ENCODE measurements at places on chromosomes 2 and 18. TPM values are rescaled to one million over a fixed set of nuclear protein-coding genes. Genes with fewer than 3 reads are reported as not detected.
A peak's percentile ranks its signal among the peaks of the same experiment; 100 is the strongest.

- DNase-seq, result peak; percentile 59
These were observed 339.8 kb upstream of the EPHA4 start for GRCh38 chr2:221911890-221912289.

DNA sequence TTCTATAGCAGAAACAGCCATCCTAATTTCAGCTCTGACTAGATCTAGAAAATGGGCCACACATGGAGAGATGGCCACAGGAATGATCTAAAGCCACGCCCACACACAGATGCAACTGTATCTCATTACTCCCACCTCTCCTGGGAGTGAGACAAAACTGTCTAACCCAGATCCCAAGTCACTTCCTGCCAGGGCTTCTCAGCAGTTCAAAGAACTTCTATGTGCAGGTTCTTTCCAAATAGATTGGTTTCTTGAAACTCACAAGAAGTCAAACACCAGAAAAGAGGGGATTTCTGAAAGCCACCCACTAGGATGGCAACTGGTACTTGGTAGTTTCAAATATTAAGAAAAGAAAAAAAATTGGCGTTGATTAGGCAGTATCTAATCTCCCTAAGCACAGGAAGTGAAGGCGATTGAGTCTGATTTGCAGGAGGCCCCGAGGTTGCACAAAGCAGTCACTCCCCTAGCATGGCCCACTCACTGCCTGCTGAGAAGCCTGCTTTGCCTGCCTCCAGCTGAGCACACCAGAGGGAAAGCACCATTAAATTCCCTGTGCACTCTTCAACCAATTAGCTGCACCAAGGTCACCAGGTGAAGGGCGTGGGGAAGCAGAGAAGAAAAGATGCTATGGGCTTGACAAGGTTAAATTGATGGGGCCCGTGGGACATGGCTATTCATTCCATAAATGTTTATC, 51.1 kb downstream of the PAPOLG start:
- DNase-seq, result no peak

GRCh38 chr2:77508511-77508910, 13.7 kb downstream of the LRRTM4 start:
- no peak for DNase-seq

DNA sequence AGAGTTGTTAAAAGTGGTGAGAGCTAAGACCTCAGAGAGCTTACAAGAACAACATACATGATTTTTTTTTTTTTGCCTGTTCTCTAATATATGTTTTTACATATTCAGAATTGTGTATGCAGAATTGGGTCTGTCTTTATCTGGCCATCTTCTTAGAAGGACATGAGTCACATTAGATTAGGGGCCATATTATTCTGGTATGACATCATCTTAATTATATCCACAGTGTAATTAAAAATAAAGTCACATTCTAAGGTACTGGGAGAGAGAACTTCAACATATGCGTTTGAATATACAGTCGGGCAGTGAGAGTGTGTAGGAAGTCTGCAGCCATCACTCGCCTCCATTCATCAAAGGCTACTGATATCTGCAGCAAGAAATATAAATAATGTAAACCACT, 88.3 kb downstream of the DSC3 start:
- DNase-seq, result no peak

DNA sequence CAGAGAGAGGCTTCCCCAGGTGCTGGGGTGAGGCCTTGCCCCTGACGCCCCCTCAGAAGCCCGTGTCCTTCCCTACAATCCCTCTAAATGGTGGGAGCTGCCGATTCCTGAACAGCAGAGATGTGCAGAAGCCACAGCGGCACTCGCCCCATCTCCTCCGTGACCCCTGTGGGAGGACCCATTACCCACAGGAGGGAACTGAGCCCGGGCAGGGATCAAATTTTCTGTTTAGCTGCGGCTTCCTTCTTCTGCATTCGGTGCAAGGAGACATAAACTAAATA, 181.2 kb upstream of the RAB6C start:
- peak; percentile 38 for DNase-seq

DNA sequence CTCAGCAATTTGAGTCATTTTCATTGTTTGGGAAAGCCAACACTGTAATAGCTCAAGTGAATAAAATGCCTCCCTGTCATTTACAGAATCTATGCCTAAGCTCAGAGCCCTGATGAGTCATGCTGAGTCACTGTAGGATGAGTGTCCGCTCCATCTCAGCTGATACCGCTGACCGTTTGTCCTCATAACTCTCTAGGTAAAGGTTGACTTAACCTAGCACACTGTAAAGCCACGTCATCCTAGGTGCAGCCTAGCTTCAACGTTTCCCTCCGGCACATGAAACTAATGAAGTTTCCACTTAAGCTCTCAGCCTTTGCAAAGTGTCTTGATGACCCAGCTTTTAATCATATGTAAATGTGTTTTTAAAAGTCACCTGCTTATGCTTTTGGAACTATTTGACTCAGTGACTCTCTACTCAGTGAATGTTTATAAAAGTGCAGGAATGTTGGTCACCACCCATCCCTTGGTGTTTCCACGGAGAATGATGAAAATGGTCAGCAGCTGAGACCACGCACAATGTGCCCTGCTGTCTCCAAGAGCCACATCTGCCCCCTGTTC, 154.0 kb downstream of the PMAIP1 start:
- DNase-seq, result peak; percentile 68

- no peak for DNase-seq
These were observed 202.3 kb downstream of the LRP1B start for GRCh38 chr2:141928476-141928875.

GRCh38 chr2:189232759-189233406, 53.3 kb upstream of the COL5A2 start:
- DNase-seq, result no peak

GRCh38 chr2:54074606-54075341, 40.6 kb upstream of the ACYP2 start:
- no peak for DNase-seq

DNA sequence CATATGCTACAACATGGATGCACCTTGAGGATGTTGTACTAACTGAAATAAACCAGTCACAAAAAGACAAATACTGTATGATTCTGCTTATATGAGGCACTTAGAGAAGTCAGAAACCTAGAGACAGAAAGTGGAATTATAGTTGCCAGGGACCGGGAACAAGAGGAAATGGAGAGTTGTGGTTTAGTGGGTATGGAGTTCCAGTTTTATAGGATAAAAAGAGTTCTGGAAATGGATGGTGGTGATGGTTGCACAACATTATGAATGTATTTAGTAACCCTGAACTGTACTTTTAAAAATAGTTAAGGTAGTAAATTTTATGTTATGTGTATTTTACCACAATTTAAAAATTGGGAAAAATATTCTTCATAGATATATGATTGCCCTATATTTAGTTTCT, 97.7 kb downstream of the DPP4 start:
- DNase-seq, result no peak

GRCh38 chr2:42874949-42875801, 82.8 kb upstream of the HAAO start:
- DNase-seq, result peak; percentile 56

- DNase-seq, result no peak
These were observed 89.7 kb downstream of the KCTD1 start for GRCh38 chr18:26458526-26459232.

GRCh38 chr2:200702646-200703118, 109.0 kb upstream of the BZW1 start:
- no peak for DNase-seq

- DNase-seq, result no peak
These were observed 3.9 kb upstream of the GPR75 start for GRCh38 chr2:53863538-53864227.

DNA sequence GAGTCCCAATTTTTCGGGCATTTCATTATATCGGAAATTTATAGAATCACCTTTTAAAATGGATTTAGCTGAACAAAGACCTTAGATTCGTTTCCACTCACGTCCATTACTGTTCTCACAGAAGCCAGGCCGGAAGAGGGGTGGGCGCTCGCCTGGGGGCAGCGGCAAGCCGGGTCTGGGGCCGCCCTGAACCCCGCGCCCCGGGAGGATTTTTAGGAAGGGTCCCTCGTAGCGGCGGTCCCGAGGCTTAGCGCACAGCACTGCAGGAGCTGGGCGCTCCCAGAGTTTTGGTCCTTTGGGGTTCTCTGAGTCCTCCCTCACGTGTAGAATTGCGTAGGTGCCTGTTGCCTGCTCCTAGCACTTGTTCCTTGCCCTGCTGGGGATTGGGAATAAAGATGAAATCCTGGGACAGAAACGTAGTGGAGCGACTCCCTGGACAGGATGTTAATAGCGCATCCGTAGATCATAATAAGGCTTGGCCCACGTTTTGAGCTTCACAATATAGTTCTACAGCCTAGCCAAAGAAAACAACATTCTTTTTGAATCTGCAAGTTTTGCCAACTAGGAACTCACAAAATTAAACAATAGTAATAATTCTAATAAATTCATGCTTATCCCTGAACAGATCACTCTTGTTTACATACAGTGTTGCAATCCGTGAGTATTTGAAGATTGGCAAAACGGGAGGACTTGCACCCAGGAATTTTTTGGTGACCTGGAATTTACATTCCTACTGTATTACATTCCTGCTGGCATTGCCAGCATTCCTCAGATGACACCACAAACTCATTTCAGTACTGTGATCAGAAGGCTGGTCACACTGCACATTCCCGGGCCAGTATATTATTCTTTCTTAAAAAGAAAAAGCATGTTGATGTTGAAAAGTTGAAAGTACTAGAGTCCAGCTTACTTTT, 875 bp downstream of the C18orf63 start:
- DNase-seq, result no peak

DNA sequence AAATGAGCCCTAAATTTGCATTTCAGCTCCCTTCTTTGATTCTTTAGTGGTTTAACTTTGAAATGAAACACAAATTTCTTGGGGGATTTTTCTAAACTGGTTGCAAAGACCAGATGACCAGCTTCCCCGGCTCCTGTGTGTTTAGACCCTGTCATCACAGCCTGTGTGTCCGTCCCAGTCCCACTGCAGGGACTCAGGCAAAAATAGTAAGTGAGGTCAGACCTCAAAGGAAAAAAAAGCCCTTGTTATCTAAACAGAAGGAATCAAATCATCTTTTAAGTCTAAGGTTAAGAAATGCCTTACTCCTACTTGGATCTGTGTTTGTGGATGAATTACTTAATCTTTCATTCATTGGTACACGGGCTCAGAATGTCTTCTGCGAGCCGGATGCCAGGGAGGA, 423.7 kb downstream of the LPIN1 start:
- DNase-seq, result no peak

DNA sequence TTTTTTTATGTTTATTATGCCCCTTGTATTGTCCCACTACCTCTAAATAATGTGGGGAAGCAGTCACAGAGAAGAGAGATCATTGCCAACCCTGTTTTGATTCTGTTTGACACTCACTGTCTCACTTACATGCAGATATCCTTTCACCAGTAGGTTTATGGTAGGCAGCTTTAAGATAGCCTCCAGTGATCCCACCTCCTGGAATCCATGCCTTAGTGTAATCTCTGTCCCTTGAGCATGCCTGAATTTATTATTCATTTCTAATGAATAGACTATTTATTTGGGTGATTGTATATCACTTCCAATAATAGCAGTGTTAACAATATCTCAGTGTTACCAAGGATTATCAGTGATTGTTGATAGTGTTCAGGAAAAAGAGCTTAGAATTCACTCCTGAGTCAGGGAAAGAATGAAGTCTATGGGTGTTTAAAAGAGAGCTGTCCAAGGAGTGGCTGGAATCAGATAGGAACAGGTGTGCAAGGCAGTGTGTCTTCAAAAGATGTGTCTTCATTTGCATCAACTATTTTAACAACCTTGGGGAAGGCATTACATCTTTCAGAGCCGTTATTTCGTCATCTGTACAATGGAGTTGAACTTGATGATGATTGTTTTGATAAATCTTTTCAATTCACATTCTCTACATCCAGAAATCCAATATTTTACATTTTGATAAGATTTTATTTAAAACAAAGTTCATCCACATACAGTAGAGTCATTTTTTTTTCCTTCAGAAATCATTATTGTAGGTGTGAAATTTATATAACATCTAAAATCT, 31.9 kb downstream of the PKP4 start:
- no peak for DNase-seq

GRCh38 chr2:240189686-240190085, 49.2 kb upstream of the OTOS start:
- DNase-seq, result peak; percentile 15

- peak; percentile 53 for DNase-seq
These were observed 74.7 kb downstream of the EIPR1 start for GRCh38 chr2:3302751-3303582.

DNA sequence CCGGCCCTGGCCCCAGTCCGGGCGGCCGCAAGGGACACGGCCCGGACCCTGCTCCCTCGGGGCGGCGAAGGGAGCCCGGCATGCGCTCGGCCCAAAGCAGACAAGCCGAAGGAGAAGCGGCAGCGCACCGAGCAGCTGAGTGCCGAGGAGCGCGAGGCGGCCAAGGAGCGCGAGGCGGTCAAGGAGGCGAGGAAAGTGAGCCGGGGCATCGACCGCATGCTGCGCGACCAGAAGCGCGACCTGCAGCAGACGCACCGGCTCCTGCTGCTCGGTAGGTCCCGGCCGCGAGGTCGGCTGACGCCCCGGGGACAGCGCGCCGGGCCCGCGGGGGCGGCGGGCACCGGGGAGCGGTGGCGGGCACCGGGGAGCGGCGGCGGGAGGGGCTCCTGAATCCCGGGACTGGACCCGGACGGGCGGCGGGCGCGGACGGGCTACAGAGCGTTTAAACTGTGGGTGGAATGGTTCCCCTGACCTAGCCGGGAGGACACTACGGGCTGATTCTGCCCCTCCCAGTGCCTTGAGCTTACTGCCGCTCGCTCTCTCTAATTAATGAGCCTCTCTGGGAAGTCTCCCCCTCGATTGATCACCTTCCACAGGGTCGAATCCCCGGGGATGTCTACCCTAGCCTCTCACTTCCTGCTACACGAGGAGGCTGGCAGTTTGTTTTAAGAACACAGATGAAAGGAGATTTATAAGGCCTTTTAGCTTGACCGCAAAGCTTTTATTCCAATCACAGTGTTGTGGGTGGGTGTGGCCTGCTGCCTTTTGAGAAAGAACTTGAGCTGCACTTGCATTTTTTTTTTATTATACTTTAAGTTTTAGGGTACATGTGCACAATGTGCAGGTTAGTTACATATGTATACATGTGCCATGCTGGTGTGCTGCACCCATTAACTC, 853 bp downstream of the GNAL start:
- peak; percentile 88 for DNase-seq

GRCh38 chr18:12102136-12102842, 8.6 kb downstream of the ANKRD62 start:
- no peak for DNase-seq

DNA sequence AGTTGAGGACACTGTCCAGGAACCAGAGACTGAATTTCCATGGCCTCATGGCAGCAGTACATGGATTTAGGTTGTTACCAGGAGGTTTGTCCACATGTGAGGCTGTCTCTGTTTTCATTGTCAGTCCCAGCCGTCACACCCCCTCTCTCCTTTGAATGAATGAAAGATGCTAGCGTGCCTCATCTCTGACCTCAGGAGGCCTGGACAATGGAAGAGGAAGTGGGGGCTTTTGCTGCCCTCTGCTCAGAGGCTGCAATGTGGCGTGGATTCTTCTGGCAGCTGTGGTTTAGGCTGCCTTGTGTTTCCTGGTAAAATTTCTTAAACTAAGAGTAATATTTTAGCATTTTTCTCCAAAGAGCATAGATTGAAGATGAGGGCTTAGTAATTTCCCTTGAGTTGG, 47.5 kb downstream of the RAB31 start:
- peak; percentile 31 for DNase-seq

NDC80 gene
- 29.7 TPM for total RNA-seq

C18orf54 gene
- total RNA-seq, result 31.9 TPM

MRPL33 gene
- total RNA-seq, result 73.7 TPM

VIT gene
- total RNA-seq, result not detected

MZT2A gene
- 140 TPM for total RNA-seq

LYPD6 gene
- total RNA-seq, result 10.2 TPM

SERPINB4 gene
- not detected for total RNA-seq

OSBPL6 gene
- 4.7 TPM for total RNA-seq

ARHGEF4 gene
- total RNA-seq, result 54.7 TPM

ZSWIM2 gene
- not detected for total RNA-seq

SPAG16 gene
- total RNA-seq, result 27.8 TPM

TMEM131 gene
- 40.6 TPM for total RNA-seq

Measured in endodermal cell (in vitro differentiated cells).